ENCODE measurements at places on chromosomes 5 and 9.
A peak's percentile ranks its signal among the peaks of the same experiment; 100 is the strongest.

- DNase-seq = no peak
Observed at GRCh38 chr9:38287420-38287985, 105.0 kb upstream of the ALDH1B1 start.

- DNase-seq = no peak
Observed at GRCh38 chr9:13588151-13589033, 308.9 kb upstream of the MPDZ start.

GRCh38 chr5:40717281-40717680 is 37.6 kb downstream of the PTGER4 start:
- no peak for DNase-seq

DNA sequence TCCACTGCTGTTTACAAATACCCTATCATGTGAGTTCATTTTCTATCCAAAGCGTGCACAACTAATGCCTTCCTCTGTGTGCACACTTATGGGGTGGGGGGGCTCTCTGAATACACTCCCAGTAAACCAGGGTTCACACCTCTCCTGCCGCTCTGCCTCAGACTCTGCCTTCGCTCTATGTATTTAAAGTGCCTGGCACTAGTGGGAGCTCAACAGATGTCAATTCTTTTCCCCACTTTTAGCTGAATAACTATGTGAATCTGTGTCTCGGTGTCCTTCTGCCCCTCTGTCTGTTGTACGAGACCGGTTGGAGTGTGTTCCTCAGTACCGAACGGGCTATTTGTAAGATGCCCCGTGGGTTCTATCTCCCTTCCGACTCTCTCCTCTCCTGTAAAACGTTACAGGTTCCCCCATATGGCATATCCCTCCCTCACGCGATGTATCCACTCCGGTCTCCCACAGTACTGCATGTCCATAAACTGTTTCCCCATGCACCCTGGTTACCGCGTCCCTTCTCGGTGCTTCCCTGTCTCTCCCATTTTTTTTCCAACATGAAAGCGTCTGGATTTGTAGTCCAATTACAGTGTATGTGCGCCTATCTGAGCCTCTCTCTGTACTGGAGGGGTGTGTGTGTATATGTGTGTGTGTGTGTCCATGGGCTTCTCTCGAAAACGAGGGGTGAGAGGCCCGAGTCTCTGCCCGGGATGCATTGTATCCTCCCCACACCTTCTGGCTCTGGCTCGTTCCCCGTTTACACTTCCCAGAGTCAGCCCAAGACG is 1.6 kb downstream of the ELL2 start:
- no peak for DNase-seq

DNA sequence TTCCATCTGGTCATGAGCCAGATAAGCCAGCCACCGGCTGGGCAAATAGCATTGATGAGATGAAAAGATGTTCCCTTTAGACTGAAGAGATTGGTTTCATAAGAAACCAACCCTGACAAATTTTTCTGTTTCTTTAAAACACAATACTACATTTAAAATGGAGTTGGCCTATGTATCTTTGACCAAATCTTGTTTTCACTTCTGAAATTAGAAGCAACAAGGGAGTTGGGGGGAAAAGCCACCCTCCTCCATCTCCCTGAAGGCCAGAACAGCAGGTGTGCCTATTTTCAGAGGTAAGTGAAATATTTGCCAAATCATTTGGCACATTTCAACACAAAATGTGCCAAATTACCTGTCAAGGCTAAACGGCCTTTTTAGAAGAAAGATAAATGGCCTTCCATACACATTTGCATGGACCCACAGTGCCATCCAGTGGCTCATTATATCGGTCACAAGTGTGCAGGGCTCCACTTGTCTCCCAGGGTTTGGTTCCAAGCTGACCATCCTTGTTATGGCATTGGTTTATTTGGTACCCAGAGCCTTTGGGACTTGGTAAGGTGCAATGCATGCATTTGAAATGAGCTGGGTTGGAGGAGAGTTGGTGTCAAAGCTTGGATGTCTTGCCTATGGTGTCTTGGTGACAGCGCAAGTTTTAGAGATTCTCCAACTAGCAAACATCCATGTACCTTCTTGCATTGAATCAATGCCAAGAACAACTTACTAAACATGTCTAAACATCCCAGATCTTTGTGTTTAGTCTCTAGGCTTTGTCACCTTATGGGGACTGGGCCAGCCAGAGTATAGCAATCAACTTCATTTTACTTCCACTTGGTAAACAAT is 372.0 kb upstream of the KIF2A start:
- DNase-seq = no peak

GRCh38 chr9:5563886-5564285 is 53.6 kb downstream of the PDCD1LG2 start:
- no peak for DNase-seq

DNA sequence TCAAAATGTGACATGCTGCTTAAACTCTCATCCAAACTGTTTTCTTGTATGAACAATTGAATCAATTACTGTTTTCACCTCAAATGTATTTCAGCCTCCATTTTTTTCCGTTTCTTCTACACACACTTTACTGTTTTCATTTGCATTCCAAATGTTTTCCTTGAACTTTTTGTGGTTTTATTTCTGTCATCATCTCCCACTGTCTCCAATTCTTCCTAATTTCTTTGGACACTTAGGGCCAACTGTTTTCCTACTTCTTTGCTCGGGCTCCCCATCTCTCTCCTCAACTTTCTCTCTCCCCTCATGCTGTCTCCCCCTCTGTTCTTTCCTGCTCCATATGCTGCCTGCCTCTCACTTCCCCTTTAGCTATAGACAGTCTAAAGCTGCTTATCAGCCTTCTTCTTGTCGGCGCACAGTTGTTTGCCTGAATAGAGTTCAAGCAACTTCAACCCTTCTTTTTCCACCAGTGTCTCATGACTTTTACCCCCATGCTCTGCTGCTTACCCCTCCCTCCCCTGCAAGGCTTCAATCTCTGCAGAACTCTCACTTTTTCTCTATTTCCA is 443.4 kb downstream of the DTWD2 start:
- no peak for DNase-seq

DNA sequence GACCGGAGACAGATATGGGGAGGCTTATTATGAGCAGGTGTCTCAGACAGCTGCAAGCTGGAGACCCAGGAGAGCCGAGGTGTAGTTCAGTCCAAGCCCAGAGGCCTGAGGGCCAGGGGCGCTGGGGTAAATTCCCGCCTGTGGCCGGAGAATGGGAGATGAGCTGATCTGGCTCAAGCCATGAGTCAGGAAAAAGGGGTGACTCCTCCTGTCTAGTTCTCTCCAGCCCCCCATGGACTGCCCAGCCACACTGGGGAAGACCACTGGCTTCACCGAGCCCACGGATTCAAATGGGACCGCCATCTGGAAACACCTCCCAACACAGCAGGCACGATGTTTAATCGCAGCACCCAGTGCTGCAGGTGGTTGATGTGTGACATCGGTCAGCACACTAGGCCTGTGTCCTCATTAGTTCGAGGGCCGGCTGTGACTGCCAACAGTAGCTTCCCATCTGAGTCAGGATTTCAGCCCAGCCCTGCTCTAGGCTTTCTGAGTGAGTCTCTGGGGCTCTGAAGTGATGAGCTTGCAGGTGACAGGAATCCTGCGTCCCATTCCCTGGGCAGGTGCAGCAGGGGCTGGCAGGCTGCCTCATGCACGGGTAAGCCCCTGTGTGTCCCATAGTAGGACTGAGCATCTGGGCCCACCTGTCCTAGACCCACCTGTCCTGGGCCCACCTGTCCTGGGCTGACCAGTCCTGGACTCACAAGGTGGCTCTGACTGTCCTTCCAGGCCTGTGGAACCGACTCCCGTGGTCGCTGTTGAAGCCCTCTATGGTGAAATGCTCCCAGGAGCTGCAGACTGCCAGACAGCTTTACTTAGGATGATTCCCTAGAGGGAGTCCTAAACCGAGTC is 49.7 kb downstream of the AHRR start:
- DNase-seq = no peak

DNA sequence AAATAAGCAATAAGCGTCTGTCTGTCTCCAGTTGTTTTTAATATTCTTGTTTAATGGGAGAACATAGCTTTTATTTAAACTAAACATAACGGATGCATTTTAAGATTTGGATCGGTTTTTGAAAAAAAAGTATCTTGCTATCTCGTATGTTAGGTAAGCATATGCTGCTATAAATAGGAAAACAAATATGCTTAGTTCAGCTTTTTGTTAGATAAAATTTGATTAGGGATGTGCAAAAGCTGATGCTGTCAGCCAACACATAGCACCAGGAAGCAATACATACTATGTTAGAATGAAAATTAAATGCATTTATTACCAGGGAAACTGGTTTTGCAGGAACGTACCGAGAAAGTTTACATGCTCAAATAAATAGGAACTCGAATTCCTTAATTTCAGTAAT is 843.1 kb upstream of the WWC1 start:
- DNase-seq = no peak

- DNase-seq = no peak
Observed at GRCh38 chr5:9197881-9198260, 348.0 kb downstream of the SEMA5A start.

- DNase-seq = no peak
Observed at GRCh38 chr9:131436376-131436775, 42.5 kb downstream of the PRRC2B start.

GRCh38 chr9:27109621-27110020 is 596 bp downstream of the TEK start:
- no peak for DNase-seq

GRCh38 chr9:113508111-113508749 is 44.7 kb downstream of the RGS3 start:
- DNase-seq = peak; percentile 47

- no peak for DNase-seq
Observed at GRCh38 chr5:21654556-21654955, 1198.6 kb downstream of the CDH12 start.

DNA sequence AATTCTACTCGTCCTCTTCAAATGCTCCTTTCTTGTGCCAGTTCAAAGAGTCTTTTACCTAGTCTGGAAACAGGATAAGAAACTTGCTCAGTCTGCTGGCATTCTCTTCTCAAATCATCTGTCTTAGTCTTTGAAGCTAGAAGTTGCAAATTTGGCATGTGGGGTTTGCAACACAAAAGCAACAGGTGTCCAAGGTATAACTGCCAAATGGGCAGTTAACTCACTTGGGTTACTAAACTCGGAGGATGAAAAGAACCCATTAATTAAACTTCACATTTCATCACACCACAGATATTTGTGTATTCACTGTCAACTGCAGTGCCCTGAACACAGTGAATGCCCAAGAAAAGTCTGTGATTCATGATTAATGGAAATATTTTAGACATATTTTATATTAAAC is 108.0 kb upstream of the TARS1 start:
- DNase-seq = no peak

DNA sequence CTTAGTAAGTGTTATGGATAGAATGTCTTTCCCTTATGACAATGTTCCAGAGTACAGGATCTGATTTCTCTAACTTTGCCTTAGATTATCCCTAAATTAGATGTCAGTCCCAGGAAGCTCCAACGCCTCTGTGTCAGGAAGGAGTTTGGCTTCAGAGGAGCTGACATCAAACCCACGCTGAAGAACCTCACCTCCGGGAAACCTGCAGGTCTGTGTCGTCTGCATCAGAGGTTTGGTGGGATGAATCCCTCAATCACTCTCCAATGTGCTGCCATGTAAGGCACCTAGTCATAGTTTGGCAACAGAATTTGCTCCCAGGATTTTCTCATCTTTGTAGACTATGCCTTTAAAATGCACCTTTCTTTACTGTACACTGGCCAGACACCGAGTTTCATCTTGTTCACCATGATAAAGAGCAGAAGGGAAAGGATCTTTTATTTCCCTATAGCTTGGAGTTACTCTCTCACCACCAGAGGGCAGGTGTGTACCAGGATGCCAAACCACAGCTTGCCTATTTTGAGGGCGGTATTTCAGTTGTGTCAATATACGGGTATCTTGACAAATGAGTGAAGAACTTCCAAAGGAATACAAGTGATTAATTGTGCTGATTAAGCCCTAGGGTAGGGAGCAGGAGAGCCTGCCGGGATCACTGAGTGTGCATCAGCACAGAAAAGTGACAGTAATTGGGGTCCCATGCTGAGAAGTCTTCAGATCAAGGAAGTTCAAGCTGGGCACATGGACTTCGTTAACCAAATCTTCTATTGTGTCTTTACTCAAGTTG is 23.4 kb downstream of the MINAR2 start:
- peak; percentile 12 for DNase-seq

- DNase-seq = no peak
Observed at GRCh38 chr5:160460377-160461049, 38.9 kb downstream of the PTTG1 start.

DNA sequence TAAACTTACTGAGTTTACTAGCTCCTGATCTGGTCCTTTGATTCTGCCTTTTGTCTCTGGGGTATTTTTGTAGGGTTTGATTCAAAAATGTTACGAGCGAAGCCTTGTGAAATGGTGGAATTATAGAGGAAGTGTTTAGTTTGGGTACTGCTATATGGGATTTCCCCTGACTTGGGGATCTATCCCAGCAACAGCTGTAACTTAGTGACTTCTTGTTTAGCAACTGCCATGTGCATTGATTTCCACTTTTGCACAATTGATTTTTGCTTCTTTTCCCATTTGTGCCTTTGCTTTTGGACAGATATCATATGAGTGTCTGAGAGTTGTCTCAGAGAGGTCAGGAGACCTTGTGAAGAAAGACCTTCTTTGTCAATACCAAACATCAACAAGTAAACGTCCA is 248.5 kb upstream of the DAP start:
- DNase-seq = no peak

DNA sequence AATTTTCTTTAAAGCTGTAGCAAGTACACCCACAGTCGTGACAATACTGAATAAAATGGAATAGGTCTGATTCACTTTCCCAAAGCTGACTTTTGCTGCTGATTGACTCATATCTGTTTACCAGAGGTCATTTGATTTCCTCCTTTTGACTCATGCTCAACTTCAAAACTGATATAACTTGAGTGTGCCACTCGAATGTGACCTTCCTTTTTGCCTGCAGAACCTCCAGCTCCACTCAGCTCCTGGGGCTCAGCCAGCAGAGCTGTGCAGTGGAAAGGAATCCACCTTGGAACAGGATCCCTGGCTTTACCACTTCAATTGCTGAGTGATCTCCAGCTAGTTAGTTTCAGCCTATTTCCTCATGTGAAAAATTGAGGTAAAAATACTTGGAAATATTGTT is 84.1 kb downstream of the FEM1C start:
- peak; percentile 36 for DNase-seq

- no peak for DNase-seq
Observed at GRCh38 chr5:57659886-57660285, 177.3 kb upstream of the ACTBL2 start.

GRCh38 chr9:82993856-82994605 is 68.9 kb downstream of the RASEF start:
- DNase-seq = no peak

GRCh38 chr5:135539430-135540005 is 3.8 kb upstream of the NEUROG1 start:
- no peak for DNase-seq

DNA sequence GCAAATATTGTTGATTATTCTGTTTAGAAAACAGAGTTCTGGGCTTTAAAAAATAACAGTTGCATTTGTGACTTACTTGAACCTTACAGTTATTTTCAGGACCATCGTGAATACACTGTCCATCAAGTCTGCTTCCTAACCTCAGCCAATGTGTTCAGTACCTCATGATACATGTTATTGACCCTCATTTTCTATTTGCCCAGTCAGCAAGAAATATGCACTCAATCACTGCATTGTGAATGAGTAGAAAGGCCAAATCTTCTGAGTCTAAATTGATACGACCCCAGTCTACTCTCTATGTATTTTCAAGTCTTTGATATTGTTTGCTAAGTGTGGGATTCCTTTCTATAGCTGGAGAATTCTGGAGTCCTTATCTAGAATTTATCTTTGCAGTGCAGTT is 156.2 kb downstream of the RAB3C start:
- no peak for DNase-seq

GRCh38 chr5:101534491-101535110 is 631.5 kb upstream of the ST8SIA4 start:
- DNase-seq = no peak

- DNase-seq = no peak
Observed at GRCh38 chr9:130912932-130913598, 16.5 kb upstream of the QRFP start.
